ENCODE measurements at places on chromosomes 1 and 21. TPM values are rescaled to one million over a fixed set of nuclear protein-coding genes. Genes with fewer than 3 reads are reported as not detected.

Gene GART
- 43.8 TPM for polyA plus RNA-seq

Gene PI4KB
- 52.3 TPM for polyA plus RNA-seq

Gene LCE1D
- polyA plus RNA-seq: not detected

GRCh38 chr1:65401612-65402011, 18.9 kb upstream of the LEPR start:
- no peak overlapping the region for H3K27ac ChIP-seq
- H3K4me3 ChIP-seq: no peak overlapping the region
- peaks cover 11% of the 10 kb centered on the region for H3K36me3 ChIP-seq
- no peaks in the 10 kb centered on the region for H3K4me1 ChIP-seq

GRCh38 chr21:35520302-35520701, 471.2 kb upstream of the RUNX1 start:
- no peaks in the 10 kb centered on the region for H3K36me3 ChIP-seq
- H3K4me1 ChIP-seq: peaks cover 8% of the 10 kb centered on the region
- no peak overlapping the region for H3K4me3 ChIP-seq
- no peak overlapping the region for H3K27ac ChIP-seq
- no peaks in the 10 kb centered on the region for H3K27me3 ChIP-seq

GRCh38 chr1:230540421-230541155, 101.7 kb upstream of the COG2 start:
- H3K4me1 ChIP-seq: no peaks in the 10 kb centered on the region
- H3K4me3 ChIP-seq: no peak overlapping the region
- H3K27me3 ChIP-seq: peaks cover 40% of the 10 kb centered on the region
- H3K27ac ChIP-seq: no peak overlapping the region
- no peak for DNase-seq
- no peaks in the 10 kb centered on the region for H3K36me3 ChIP-seq

- H3K4me3 ChIP-seq: no peak overlapping the region
- H3K27me3 ChIP-seq: no peaks in the 10 kb centered on the region
- H3K27ac ChIP-seq: no peak overlapping the region
- H3K36me3 ChIP-seq: no peaks in the 10 kb centered on the region
- H3K4me1 ChIP-seq: no peaks in the 10 kb centered on the region
- no peak for DNase-seq
These were observed 47.1 kb downstream of the LEPR start for GRCh38 chr1:65467536-65467935.

DNA sequence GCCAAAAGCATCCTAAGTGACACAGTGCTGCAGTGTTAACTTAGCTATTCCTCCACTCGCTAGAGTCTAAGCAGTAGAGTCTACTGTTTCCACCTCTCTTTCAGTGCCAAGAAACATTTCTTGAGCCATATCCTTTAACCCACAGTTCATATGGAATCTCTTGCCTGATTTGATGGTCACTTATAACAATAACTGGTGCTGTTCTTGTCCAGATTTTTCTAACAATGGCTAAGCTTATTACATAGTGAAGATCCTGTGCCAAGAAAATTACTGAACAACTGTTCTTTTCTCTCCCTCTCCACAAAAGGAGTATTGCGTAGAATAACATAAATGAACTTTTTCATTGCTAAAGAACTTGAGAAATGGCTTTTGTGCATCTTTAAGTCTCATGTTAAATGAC, 121.3 kb downstream of the CDC7 start:
- no peak overlapping the region for H3K4me3 ChIP-seq
- no peak overlapping the region for H3K27ac ChIP-seq
- DNase-seq: no peak
- no peaks in the 10 kb centered on the region for H3K27me3 ChIP-seq
- H3K4me1 ChIP-seq: no peaks in the 10 kb centered on the region
- no peaks in the 10 kb centered on the region for H3K36me3 ChIP-seq
